Endothelial cell of umbilical vein (primary cell): ENCODE measurements at places on chromosomes 7 and 10.

DNA sequence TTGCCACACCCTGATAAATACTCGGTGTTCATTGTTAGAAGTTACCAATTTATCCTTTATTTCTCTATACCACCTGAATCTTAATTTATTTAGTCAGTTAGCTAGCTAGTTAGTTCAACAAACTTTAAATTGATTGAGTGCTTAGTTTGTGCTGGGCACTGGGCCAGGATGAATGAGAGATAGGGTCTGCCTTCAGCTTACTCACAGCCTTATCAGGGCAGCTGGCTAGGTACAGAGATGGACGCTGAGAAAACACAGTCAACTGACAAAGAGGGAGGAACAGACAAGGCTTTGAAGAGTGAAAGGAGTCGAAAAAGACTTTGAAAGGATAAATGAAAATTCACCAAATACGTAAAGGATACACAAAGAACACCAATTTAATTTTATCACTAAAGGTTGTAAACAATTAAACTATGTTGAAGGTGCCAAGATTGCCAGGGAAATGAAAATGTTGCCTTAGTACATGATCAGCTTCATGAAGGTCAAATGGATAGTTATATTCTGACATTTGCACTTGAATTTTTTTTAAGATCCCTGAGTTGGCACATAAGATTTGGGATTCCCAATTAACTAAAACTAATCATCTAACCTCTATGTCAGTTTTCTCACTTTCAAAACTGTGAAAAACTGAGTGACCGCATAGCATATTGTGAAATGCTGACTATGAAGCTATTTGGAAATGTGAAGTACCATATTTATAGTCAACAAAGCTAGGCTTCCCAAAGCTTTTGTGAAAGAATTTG is 2.1 kb downstream of the CAV2 start:
- peak; percentile 86 for DNase-seq

DNA sequence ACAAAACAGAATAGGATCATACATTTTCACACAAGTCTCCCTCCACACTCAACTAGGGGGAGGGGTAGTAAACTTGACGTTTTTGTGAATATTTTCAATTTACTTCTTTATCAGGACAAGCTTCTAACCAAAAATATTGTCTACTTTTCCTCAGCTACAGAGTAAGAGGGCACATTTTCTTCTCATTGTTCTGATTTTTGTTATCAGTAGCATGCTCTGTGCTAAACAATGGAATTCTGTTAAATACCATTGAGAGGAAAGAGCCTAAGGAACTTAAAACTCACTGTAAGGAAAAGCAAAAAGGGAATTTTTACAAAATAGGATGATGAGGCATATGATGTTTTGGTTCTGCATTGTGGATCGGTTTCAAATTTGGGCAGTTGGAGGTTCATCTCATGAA is 41.2 kb downstream of the ANLN start:
- peak; percentile 52 for DNase-seq

GRCh38 chr10:48489099-48489498 is 115.8 kb downstream of the ARHGAP22 start:
- no peak for DNase-seq

- DNase-seq = no peak
These were observed 7.2 kb downstream of the RGS10 start for GRCh38 chr10:119535305-119535704.

- no peak for DNase-seq
These were observed 74.2 kb upstream of the INSIG1 start for GRCh38 chr7:155223503-155223902.

DNA sequence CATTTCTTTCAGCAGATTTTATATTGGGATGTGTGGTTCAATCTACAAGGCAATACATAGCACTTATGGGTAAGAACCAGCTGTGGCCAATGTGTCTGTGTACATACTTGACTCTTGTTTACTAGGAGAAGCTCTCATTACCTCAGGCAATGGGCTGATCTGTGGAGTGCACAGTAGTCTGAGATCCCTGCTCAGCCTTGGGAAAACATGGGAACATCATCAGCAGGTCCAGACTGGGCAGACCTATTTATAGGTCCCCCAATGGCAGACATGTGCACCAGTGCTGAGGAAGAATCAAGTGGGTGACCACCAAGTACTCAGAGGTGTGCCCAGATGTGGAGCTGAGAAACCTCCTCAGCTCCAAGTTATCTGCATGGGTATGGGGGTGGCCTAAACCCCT is 349.7 kb downstream of the KIF20B start:
- no peak for DNase-seq

- no peak for DNase-seq
These were observed 56.7 kb downstream of the PCLO start for GRCh38 chr7:83105948-83106347.

DNA sequence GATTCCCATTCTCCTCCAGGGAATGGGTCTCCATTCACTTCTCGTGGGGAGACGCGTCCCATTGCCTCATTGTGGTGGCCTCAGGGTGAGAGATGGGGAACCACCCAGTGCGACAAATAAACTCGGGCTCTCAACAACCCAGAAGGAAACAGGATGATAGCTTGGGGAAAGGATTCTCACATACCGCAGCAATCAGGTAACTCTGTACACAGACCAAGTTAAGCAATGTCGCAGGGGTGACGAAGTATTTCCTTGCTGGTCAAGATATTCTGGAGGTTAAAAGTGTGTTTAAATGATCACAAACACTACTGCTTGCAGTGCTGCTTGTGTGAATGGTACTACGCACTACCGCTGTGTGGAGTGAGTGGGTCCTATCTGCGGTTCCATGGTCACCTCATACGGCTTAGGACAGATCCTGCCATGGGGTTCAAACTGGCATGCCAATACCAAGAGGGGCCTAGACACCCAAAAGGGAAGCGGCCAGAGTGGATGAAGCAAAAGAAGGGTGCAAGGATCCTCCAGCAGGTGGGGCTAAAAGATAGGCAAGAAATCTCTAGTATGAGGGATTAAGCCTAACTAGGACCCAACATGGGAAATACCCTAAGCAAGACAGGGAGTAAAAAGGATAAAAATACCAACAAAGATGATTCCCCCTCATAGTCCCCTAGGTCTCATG is 143.8 kb upstream of the TMEM106B start:
- peak; percentile 60 for DNase-seq

GRCh38 chr10:113920875-113921274 is 66.4 kb downstream of the NHLRC2 start:
- no peak for DNase-seq

DNA sequence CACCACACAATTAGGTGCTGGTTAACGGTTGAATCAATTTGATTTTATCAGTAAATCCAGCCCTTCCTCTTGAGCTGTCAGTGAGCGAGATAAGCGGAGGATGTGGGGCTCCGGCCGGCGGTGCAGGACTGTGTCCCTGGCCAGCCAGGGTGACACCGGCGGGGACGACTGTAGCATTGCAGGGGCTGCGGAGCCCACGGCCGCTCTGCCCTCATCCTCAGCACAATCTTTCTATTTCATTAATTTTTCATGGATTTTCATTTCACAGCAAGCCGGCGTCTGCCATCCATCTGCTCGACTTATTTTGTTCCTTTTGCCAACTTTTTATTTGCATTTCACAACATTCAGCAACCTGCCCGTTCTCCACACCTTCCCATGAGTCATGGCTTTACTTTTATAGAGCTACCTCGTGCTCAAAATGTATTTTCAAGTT is 4.7 kb downstream of the ADARB2 start:
- no peak for DNase-seq

- no peak for DNase-seq
These were observed 7.0 kb upstream of the PANK1 start for GRCh38 chr10:89651916-89652573.

GRCh38 chr7:51158211-51158610 is 158.4 kb downstream of the COBL start:
- no peak for DNase-seq

DNA sequence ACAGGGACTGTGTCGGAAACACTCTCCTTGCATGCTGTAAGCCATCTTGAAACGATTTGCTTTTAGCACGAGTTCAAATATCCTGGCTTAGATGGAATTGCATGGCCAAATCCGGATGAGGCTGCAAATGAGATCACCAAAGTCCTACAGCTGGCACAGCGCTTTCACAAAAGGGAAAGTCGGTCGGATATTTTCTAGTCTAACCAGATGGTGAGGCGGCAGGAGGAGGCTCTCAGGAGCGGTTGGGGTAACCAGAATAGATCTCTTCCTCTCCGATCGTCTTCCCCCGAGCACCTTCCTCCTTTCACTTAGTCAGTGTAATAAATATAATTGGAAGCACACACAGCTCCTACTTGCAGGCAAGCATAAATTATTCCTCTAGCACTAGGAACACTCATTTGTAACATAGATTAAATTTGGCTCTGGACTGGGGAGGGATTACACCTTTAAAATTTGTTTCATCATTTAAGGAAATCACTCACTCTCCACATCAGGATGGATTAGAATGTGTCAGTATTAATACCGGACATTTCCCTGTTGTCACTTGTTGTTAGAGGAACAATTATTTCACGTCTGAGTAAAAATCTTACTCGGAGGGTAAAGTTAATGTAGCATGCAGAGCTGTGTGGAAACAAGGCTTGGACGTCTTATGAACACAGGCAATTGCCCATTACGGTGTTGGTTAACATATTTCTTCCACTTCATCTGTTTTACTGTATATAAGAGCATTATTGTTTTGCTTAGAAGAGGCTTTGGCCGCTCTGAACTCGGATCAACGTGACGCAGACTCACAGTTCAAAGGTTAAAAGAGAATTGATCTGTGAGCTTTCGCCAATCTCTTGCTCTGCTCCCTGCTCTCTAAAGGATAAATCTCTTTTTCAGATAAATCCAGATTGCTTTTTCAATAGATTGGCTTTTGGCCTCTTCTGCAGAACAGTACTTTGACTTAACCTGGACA is 857.9 kb downstream of the TYW1 start:
- no peak for DNase-seq

DNA sequence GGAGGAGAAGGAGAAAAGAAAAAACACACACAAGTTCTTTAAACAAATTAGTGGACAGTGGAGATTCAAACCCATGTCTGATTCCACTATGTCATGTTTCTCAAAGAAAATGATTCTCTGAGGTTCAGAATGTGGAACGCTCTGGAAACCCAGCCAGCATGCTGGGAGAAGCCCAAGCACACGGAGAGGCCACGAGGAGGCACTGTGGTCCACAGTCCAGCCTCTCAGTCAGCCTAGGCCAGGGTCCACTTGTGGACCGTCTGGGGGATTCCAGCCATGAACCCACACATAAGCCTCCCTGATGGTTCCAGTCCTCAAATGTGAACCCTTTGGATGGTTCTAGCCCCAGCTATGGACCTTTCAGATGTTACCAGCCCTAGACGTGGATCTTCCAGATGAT is 73.4 kb downstream of the CAV1 start:
- no peak for DNase-seq

- DNase-seq = no peak
These were observed 882 bp downstream of the IRF5 start for GRCh38 chr7:128938544-128939074.

DNA sequence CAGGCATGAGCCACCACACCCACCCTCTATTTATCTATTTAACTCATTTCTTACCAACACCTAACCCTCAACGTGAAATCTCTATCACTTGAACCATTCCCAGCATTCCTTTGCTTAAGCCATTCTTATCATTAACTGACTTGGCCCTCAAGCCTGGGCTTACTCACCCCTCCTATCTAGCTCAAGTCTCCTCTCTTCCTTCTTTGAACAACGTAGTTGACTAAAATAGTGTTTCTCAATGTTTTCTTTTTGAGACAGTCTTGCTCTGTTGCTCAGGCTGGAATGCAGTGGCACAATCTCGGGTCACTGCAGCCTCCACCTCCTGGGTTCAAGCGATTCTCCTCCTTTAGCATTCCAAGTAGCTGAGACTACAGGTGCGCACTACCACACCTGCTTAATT is 7.0 kb downstream of the ANXA7 start:
- no peak for DNase-seq

DNA sequence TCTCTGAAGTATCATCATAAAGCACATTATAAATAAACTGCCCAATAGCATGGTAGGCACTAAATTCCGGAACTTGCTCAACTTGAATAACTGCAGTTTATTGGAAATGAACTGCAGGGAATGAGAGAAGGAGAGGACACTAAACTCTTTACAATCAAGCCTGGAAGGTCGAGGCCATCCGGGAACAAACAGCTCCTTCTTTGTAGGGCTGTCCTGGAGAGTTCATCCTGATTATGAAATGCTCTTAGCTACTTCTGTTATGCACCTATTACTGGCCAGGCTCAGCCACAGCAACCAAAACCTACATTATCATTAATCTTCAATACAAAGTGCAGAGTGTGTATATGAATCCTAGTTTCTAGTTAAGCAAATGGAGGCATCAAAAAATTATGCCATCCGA is 64.7 kb downstream of the PPP1R17 start:
- no peak for DNase-seq

DNA sequence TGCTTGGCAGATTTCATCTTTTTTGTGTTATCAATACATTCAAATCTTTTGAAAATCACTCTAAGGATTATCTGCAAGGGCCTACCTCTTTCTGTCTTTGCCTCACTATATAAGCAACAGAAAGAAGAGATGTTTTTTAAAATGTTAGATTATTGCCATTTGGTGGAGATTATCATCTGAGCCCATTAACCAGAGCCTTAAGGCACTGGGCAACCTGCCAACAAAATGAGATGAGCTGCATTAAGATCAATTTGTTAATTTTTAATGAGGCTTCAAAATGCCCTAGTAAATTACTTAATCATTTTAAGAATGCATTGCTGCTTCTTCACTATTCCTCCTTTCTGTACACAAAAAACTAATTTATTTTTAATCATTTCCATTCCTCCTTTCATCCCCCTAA is 314.1 kb downstream of the SNX13 start:
- DNase-seq = no peak

GRCh38 chr10:75294518-75294865 is 58.7 kb upstream of the COMTD1 start:
- peak; percentile 11 for DNase-seq

DNA sequence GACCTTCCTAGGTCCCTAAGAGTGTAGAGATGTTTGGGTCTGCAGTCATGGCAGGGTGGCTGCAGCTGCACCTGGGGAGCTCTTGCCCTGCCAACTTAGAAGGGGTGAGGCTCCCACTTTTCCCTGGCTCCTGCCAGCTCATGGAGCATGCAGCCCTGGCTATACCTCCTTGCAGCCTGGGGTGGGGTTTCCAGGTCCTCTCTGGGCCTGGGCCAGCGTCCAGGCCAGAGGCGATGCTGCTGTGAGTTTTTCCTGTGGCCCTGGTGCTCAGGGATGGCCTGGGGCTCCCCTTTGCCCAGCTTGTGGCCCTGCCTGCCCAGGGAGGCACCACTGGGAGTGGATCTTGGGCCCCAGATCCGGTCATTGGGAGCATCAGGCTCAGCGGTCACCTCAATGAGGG is 109.8 kb upstream of the FAM180A start:
- no peak for DNase-seq

- no peak for DNase-seq
These were observed 75.3 kb upstream of the NKX6-2 start for GRCh38 chr10:132861116-132861691.

DNA sequence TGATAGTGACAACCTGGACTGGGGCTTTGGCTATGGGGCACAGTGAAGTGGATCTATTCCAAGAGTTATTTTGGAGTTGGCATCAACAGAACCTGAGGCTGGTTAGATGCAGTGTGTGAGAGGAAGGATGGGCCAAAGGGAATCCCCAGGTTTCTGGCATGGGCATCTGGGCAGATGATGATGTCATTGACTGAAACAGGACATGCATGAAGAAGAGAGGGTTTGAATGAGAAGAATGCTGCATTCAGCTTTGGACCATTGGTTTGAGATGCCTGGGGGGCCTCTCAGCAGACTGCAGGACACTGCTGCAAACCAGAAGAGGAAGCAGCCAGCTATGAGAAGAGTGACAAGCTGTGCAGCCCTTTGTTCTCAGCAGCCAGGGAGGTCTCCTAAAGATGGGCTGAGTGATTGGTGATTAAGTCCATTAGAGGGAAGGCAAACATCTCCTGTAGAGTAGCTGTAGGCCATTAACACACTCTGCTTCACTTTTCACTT is 23.1 kb upstream of the PIK3CG start:
- no peak for DNase-seq
